ENCODE measurements at places on chromosomes 6 and 20. TPM values are rescaled to one million over a fixed set of nuclear protein-coding genes. Genes with fewer than 3 reads are reported as not detected.

GRCh38 chr6:51184046-51184445 lies 365.4 kb downstream of the TFAP2B start:
- no peak overlapping the region for H3K27ac ChIP-seq
- no peaks in the 10 kb centered on the region for H3K27me3 ChIP-seq
- no peak overlapping the region for H3K4me3 ChIP-seq
- no peak for DNase-seq
- no peaks in the 10 kb centered on the region for H3K4me1 ChIP-seq
- no peaks in the 10 kb centered on the region for H3K36me3 ChIP-seq

DNA sequence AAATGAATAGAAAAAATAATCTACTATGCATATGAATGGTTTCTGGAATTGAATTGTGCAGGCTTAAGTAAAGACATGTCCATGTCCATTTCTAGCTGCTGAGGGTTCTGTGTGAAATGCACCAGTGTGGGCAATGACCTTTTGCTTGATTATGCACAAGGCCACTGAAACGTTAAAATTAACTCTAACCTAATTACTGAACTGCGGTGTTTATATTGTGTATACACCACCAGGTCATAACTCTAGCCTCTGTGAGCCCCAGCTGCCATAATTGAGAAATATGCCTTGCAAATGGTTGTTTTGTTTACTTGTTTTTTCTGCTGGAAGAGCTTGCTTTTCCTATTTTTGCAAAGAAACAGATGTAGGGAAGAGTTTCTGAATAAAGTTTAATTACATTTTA lies 46.1 kb downstream of the RSPO3 start:
- no peaks in the 10 kb centered on the region for H3K36me3 ChIP-seq
- H3K27ac ChIP-seq = no peak overlapping the region
- no peaks in the 10 kb centered on the region for H3K27me3 ChIP-seq
- DNase-seq = no peak
- H3K4me1 ChIP-seq = no peaks in the 10 kb centered on the region
- H3K4me3 ChIP-seq = no peak overlapping the region

DNA sequence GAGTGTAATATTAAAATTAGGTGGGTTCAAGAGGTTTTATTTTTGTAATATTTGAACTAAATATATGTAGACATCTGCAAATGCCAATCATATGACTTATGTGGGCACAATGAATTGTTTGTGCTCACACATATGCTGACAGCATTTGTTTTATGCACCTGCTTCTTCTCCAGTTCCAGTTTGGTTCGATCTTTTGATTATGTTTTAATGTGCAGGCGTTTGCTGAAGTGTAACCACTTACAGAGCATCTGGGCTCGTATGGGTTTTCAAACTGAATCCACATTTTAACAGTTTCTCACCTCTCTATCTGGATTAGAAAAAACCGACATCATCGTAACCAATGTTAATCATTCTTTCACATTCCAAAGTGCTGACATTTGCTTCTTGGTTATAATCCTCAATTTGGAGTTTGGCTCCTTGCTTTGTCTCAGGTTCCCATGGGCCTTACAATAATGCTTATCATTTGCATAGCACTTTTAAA lies 129.1 kb upstream of the SPACA1 start:
- no peak overlapping the region for H3K4me3 ChIP-seq
- H3K27me3 ChIP-seq = no peaks in the 10 kb centered on the region
- no peaks in the 10 kb centered on the region for H3K36me3 ChIP-seq
- no peaks in the 10 kb centered on the region for H3K4me1 ChIP-seq

Gene ASIP
- not detected for total RNA-seq

DNA sequence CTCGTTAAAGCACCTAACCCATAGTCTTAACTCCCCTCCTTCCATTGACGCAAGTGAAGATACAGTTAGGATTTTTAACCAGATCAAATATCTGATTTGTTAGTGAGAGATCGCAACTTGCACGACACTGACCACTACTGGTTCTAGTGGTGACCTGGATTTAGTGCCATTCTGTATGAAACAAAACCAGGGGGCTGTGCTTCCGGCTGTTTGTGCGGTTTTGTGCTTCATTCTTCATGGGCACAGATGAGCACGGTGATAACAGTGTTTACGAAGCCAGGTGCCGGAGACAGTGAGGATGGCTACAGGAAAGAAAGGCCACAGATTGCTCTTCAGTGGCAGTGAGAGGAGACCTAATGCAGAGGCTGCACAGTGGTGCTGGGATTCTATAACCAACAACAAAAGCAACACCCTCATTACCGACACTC lies 75.5 kb downstream of the NOL4L start:
- H3K36me3 ChIP-seq = no peaks in the 10 kb centered on the region
- no peak overlapping the region for H3K27ac ChIP-seq
- no peak overlapping the region for H3K4me3 ChIP-seq
- DNase-seq = no peak

GRCh38 chr6:140051521-140052512 lies 677.4 kb upstream of the CITED2 start:
- H3K36me3 ChIP-seq = no peaks in the 10 kb centered on the region
- no peak overlapping the region for H3K4me3 ChIP-seq
- no peaks in the 10 kb centered on the region for H3K27me3 ChIP-seq
- no peak overlapping the region for H3K27ac ChIP-seq
- H3K4me1 ChIP-seq = no peaks in the 10 kb centered on the region

DNA sequence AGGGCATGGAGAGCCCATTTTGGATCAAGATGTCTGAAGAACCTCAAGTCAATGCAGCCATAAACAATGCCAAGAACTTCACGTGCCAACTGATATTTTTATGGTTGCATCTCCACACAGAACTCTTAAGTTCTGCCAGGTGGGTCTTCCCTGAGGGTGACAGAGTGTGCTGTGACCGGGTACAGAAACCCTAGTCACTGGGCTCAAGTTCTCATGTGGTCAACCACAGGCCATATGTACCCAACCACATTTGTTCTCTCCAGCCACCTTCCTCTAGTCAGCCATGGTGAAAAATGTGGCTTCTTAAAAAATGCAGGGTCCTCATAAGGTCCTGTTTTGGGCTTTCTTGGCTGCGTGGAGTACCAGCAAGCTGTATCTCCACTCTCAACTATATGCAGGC lies 48.9 kb downstream of the CLIC5 start:
- no peak overlapping the region for H3K4me3 ChIP-seq
- no peak for DNase-seq
- H3K27me3 ChIP-seq = no peaks in the 10 kb centered on the region
- no peaks in the 10 kb centered on the region for H3K4me1 ChIP-seq

Gene GTSF1L
- not detected for total RNA-seq

DNA sequence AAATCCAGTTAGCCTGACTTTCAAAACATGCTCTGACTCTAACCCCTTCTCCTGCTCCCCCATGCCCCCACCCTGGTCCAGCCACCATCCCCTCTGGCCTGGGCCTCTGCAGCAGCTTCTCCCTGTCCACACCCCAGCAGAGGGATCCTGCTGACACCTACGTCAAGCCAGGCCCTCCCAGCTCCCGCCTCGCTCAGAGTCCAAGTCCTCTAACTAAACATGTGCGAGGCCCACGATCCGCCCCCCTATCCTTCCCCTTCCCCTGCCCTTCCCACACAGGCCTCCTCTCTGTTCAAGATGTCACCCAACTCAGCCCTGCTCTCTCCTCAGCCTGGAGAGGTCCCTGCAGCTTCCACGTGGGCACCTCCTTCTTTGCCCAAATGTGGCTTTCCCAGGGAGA lies 33.7 kb downstream of the NFATC2 start:
- DNase-seq = no peak
- H3K4me1 ChIP-seq = no peaks in the 10 kb centered on the region
- no peaks in the 10 kb centered on the region for H3K27me3 ChIP-seq
- H3K36me3 ChIP-seq = no peaks in the 10 kb centered on the region
- H3K4me3 ChIP-seq = no peak overlapping the region

DNA sequence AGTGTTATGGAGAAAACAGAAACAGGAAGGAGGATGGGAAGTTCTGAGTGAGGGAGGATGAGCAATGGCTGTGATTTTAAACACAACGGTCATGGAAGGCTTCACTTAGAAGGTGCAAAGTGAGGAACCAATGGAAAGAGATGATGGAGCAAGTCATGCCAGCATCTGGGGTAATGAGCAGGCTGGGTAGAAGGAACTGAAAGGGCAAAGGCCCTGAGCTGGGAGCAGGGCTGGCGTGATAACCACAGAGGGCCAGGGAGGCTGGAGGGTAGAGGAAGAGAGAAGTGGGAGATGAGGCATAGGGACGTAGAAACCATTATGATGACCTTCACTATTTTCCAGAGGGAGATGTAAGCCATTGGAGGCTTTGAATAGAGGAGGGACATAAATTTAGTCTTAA lies 43.6 kb downstream of the NHLRC1 start:
- H3K36me3 ChIP-seq = no peaks in the 10 kb centered on the region
- no peaks in the 10 kb centered on the region for H3K27me3 ChIP-seq
- H3K4me1 ChIP-seq = no peaks in the 10 kb centered on the region
- no peak overlapping the region for H3K27ac ChIP-seq
- no peak overlapping the region for H3K4me3 ChIP-seq

DNA sequence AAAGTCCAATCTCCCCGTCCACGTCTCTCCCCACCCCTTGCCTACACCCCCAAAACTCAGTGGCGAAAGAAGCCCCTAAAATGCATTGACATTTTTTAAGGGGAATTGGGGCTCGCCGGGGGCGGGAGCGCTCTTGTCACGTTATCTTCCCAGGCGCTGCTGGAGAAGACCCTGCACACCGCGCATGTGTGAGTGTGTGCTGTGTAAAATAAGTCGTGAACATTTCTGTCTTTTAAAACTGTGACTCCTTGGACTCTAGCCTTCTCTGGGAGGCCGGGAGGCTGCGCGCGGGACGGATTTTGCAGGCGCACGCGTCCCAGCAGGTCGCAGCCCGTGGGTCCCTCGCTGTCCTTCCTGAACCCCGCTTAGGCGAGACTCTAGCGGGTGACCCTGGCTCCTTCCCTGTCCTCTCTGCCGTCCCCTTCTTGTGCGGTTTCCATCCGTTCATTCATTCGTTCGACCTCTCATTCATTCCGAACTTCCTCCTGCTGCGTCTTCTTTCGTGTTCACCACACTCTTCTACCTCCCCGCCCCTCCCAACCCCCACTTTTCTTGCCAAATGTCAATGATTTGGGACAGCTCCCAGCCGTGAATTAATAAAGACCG lies 2.2 kb downstream of the NRN1 start:
- H3K27me3 ChIP-seq = peaks cover 98% of the 10 kb centered on the region
- peak overlapping the region; percentile 17 for H3K27ac ChIP-seq
- H3K4me3 ChIP-seq = no peak overlapping the region
- no peak for DNase-seq

Gene ZFAND3
- total RNA-seq = 42.0 TPM

Data from colonic mucosa (tissue), 4 donors.